AG08396 (cell line): ENCODE measurements at places on chromosomes 7 and 10.

GRCh38 chr7:115135769-115136410 is 214.0 kb downstream of the MDFIC start:
- DNase-seq, result no peak

- DNase-seq, result no peak
Measured at GRCh38 chr10:35511647-35512046, 93.5 kb upstream of the GJD4 start.

GRCh38 chr7:108234281-108234680 is 104.1 kb upstream of the LAMB4 start:
- no peak for DNase-seq

DNA sequence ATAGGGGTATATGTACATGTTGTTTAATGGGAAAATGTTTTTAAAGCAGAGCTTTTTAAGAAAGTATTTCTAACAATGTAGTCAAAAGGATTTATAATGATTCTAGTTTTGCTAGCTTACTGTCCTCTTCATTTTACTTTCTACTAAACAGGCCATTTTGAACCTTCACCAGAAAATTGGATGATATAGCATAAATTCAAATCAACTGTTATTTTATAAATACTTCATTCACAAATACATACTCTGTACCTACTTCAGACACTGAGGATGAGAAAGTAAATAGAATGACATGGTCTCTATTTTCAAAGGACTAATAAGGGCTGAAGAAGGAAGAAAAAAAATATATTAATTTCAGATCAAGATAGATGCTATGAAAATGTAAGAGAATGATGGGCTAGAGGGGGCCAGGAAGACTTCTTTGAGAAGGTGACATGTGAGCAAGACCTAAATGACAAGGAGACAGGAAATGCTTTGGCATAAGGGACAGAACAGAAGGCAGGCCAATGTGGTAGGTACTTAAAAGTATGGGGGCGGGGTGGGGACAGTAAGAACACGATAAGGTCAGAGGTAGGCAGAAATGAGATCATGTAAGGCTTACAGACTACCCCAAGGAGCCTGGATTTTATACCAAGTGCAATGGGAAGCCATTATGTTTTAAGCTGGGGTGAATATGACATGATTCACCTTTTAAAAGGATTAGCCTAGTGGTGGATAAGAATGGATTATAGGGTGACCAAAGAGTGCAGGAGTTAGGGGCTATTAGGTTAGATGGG is 5.2 kb downstream of the NAMPT start:
- DNase-seq, result no peak

GRCh38 chr7:66732439-66732838 is 8.1 kb upstream of the RABGEF1 start:
- no peak for DNase-seq

DNA sequence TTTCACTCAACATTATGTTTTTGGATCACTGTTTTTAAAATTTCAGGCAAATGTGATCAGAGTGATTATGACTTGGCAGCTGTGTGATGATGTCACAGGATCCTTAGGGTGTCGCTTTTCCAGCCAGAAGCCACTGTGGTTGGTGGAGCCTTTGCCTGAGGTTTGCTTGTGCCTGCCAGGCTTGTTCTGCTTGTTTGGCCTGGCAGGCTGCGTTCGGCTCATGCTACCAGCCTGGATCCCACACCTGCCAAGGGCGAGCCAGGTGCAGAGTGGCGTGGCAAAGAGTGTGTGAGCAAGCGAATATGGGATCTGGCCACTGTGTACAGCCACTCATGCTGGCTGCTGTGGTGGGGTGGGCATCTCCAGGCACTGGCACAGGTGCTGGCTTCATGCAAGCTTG is 55.7 kb downstream of the ADK start:
- no peak for DNase-seq

DNA sequence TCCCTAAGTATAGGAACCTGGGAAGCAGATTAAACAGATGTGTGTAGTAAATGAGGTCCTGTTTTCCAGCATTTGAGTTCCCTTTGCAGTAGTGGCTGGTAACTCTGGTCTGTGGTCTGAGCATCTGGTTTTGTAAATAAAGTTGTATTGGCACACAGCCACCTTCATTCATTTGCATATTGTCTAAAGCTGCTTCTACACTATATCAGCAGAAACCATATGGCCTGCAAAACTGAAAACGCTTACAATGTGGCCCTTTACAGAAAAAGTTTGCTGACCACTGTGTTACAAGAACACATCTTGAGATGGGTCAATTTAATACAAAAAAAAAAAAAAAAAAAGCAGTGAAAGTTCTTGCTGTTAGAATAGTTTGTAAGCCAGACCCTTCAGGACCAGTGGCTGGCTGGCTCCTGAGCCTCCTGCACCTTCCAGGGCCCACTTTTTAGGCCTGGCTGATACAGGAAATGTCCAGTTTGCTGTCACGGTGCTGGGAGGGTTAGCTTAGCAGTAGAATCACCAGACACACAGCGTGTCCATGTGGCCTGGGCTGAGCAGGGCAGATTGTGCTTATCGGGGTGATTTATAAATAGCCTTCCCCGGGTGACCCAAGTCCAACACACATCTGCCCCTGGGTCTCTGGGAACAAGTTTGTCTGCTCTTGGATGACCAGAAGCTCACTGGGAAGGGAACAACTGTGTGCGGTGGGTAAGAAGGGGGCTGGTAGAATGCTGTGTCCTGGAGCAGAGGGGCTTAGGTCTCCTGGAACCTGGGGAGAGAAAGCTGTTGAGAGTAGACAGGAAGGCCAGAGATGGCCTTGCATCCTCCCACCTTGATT is 1.4 kb downstream of the C10orf71 start:
- no peak for DNase-seq

- no peak for DNase-seq
Measured at GRCh38 chr7:6284461-6285360, 12.3 kb upstream of the CYTH3 start.

- DNase-seq, result no peak
Measured at GRCh38 chr10:77005871-77006270, 631.7 kb downstream of the KCNMA1 start.

GRCh38 chr10:31723106-31723750 is 205.4 kb downstream of the ARHGAP12 start:
- DNase-seq, result no peak

- no peak for DNase-seq
Measured at GRCh38 chr7:76065016-76065612, 17.2 kb downstream of the MDH2 start.

GRCh38 chr7:29853789-29854188 is 47.5 kb downstream of the WIPF3 start:
- no peak for DNase-seq

GRCh38 chr10:73424478-73424877 is 8.9 kb downstream of the MSS51 start:
- DNase-seq, result no peak

DNA sequence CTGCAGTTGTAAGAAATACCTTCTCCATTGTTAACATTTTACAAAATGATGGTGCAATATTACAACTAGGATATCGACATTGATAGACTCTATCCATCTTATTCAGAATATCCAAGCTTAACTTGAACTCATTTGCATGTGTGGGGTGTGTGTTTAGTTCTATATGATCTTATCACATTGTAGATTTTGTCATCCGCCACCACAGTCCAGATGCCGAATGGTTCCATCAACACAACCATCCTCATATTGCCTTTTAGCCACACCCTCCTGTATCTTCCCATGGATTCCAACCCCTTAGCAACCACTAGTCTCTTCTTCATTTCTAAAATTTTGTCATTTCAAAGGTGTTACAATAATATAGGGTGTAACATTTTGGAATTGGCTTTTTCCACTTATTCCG is 452.9 kb upstream of the AKR1E2 start:
- DNase-seq, result no peak

DNA sequence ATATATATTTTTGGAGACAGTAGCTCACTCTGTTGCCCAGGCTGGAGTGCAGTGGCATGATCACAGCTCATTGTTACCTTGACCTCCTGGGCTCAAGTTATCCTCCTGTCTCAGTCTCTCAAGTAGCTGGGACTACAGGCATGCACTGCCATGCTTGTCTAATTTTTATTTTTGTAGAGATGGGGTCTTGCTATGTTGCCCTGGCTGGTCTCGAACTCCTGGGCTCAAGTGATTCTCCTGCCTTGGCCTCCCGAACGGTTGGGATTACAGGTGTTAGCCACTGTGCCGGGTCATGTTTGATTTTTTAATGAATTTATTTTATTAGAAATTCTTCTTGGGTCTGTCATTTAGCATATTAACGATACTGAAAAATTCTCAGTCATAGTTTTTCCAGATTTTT is 70.5 kb downstream of the TMEM270 start:
- DNase-seq, result no peak

DNA sequence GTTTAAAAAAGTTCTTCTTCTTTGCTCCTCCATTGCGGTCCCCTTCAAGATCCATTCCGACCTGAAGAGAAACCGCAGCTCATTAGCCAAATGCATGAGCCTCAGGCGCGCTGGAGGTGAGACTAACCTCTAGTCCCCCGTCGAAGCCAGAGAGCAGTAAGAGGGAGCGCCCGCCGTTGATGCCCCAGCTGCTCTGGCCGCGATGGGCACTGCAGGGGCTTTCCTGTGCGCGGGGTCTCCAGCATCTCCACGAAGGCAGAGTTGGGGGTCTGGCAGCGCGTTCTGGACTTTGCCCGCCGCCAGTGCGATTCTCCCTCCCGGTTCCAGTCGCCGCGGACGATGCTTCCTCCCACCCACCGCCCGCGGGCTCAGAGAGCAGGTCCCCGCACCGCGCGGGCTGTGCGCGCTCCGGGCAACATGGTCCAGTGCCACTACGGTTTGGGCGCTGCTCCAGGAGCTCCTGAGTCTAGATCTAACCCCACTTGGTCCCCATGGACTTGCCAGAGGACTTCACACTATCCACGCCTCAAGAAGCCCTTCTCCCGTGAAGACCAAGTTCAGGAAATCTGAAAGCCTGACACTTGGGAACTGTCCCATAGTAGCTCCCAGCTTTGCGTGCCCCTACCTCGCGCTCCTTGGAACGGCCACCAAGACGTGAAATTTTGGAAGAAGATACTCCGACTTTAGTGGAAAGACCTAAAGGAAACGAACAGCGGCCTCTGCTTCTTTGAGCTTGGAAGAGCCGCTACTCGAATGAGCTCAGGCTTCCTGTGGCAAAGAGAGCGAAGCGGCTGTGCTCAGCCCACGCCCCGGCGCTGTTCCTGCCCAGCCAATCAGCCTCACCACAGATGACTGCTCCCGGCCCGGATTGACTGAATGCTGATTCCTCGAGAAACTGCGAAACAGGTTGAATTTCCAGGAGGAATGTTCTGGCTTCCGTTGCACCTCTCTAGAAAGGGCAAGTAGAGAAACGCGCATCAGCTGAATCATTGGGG is at the start of gene ABCB1:
Gene ABCB1, minus strand, starts transcription at position 755 of the 995 bp plus-strand sequence. Its CDS starts 700 bp downstream, at position 55.
- peak; percentile 72 for DNase-seq

GRCh38 chr7:140506788-140507464 is 27.6 kb upstream of the MKRN1 start:
- peak; percentile 73 for DNase-seq
